ENCODE measurements at places on chromosomes 2 and 18.

DNA sequence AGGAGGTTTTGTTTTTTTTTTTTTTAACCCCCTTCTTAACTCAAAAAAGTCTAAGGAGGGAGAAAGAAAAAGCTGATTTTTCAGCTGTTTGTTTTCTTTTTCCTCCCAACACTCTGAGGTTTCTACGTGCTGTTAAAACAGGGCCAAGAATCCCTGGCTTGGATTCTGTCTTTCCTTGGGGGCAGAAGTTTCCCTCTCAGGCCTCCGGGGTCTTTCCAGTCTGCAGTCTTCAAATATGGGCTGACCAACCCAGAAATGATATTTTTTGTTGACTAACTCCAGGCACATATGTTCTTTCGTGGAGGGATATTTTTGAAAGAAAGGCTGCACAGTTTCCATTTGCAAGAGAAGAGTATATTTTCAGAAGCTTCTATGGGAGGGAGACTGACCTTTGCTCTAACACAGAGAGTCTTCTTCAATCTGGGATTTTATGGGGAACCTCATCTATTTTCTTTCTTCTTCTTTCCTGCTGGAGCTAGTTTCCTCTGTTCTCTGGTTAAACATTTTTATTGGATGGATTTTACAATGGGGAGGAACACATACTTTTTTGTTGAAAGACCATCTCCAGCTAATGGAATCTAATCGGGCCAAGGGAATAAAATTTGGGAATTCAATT lies 93.3 kb upstream of the SPRED2 start:
- no peak for DNase-seq

DNA sequence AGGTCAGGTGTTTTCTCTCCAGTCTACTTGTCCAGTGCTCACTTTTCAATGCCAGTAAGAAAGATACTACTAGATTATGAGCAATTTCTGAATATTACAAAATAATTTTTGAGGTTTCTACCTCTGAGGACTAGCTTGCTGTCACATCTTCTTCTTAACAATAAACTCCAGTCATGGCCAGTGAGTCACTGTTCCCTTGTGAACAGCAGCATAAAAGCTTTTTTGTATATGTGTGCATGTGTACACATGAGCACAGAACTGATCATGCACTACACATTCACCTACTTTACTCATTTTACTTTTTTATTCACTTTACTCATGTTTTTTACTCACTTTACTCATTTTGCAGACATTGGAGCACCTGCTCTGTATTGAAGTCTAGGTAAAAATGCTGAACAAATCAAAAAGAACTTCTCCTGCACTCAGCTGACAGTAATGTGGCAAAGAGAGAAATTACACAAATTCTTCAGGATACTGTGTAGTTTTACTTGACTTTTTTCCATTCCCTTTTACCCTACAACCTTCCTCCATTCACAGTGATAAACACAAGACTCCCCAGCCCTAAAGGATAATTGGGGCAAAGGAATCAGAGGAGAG lies 28.0 kb downstream of the ST6GAL2 start:
- DNase-seq: no peak

DNA sequence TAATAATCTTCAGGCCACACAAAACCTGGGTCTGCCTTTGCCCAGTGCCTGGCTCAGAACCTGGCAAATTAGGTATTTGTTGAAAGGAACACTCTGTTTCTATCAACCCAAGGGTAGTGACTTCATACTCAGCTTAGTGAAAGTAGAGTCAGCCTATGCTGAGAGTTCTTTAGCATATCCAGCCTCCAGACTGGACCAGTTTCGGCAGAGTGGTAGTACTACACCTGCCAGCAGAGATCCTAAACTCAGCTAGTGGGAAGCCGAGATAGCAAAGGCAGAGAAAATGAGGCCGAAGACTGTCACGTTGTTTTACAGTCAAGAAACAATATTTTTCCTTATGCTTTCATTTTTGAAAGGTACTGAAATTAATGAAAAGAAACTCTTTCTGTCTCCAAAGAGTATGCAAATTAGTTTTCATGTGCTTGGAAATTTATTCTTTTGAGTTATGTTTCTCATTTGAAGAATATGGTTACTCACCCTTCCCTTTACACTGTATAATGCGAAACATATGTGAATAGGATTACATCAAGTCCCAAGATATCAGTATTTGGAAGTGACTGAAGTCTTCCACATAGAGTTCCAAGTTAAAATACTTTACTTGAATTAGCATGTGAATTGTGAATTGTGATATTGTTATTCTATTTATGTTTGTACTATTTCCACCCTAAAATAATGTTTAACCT lies 52.2 kb upstream of the UGP2 start:
- no peak for DNase-seq

DNA sequence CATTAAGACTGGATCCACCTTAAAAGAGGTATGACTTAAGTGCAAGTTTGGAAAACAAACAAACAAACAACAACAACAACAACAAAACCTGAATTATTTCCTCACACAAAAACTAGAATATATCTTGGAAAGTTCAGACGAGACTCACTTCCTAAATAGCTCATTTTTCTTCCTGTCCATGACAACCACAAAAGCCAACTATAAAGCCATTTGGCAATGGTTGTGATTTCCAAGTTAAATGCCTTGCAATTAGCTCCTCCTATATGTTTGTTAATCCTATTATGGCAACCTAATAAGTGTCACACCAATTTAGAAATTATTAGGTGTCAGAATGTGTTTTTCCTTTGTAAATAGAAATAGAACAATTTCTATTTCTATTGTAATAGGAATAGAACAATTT lies 91.6 kb upstream of the ARL5A start:
- DNase-seq: no peak

GRCh38 chr2:101349893-101350662 lies 37.2 kb downstream of the CREG2 start:
- DNase-seq: no peak

GRCh38 chr2:119732601-119733164 lies 27.0 kb upstream of the PTPN4 start:
- DNase-seq: no peak

DNA sequence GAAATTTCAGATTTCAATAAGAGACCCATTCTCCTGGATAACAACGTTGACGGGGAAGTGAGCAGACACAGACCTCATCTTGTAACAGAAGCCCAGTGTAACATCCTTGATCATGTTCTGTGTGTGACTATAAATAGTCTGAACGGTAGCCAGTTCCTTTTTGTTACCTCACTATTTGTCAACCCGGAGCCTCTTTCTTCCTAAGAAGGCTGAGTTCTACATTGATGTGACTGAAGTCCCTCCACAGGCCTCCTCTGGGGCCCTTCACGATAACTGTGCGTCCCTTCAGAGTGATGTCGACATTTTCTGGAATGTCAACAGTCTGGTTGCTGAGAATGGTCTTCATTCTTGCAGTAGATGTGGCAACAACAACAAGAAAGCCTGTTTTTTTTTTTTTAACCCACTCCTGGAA lies 6.3 kb upstream of the PLEKHM3 start:
- no peak for DNase-seq

- DNase-seq: peak; percentile 71
Observed at GRCh38 chr2:233414777-233415570, 60.7 kb downstream of the DGKD start.

DNA sequence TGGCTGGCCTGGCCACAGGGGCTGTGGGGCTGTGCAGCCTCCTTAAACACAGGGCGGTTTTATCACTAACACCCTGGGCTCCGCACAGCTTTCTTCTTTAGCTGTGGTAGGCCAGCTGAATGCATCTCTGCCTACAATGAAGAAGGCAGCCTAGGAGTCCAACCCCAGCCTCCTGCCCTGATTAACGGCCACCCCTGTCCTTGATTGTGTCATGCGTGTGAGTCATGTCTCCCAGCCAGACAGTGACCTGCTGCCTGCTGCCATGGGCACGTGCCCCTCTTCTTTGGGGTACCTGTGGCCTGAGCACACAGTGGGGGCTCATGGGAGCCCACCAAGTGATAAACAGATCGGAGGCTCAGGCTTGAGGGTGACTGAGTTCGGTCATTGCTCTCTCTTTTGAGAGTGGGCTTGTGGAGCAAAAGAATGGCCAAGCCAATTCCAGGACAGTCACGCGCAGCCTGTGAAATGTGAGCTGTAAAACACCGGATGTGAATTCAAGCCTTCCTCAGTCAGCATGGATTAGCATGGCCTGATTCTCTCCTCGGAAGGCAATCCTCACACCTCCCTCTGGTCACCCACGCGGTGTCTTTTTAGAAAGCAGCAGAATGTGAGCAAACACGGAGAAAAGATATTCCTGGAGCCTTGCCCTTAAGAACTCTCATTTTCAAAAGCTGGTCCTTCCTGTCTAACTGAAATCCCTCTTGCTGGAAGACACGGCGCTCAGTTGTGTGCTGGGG lies 144.1 kb downstream of the CELF4 start:
- no peak for DNase-seq

DNA sequence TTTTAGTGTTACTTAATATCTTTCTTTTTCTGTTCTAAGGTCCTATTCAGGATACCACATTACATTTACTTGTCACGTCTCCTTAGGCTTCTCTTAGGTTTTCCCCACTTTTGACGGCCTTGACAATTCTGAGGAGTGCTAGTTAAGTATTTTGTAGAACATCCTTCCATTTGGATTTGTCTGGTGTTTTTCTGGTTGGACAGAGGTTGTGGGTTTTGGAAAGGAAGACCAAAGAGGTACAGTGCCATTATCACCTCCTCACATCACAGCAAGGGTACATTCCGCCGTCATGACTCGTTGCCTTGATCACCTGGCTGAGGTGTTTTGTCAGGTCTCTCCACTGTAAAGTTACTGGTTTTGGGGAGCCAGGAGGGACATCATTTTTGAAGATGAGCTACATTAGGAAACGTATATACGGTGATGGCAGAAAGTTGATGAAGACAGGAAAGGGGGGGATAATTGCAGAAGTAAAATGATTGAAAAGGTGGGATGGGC lies 88.4 kb upstream of the TMEM247 start:
- no peak for DNase-seq

DNA sequence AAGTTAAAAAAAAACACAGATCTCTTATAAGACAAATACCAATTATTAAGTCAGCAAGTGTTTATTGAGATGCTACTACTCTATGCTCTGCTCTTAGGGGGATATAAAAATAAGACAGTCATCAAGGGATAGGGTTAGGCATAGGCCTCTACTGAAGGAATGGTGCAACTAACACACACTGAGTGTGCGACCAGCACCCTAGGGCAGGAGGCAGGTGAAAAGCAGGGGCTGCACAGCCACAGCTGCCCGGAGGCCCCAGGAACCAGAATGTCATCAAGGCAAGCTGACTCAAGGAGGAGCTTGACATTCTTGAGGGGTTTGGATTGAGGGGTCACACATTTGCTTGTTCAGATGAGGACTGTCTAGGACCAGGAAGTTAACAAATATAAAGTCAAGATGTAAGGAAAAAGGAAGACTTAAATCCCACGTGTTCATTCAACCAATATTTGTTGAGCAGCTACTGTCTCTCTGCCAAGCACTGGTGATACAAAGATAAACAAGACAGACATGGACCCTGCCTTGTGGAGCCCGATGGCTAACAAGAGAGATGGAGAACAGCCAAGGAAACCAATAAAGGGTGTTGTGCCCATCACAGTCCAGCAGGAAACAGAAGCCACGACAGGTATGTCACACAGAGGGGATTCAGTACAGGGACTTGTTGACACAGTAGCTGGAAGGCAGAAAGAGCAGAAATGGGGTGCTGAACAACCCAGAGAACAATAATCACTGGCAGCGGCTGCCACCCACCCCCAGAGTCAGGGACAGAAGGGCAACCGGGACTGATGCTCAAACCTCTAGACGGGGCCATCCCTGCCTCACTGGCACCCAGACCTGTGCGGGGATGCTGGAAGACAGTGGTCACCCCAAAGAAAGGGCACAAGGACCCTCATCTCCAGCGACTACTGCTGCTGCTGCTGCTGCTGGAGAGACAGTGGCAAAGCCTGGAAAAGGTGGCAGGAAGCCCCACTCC lies 45.8 kb upstream of the MAL start:
- DNase-seq: peak; percentile 17

DNA sequence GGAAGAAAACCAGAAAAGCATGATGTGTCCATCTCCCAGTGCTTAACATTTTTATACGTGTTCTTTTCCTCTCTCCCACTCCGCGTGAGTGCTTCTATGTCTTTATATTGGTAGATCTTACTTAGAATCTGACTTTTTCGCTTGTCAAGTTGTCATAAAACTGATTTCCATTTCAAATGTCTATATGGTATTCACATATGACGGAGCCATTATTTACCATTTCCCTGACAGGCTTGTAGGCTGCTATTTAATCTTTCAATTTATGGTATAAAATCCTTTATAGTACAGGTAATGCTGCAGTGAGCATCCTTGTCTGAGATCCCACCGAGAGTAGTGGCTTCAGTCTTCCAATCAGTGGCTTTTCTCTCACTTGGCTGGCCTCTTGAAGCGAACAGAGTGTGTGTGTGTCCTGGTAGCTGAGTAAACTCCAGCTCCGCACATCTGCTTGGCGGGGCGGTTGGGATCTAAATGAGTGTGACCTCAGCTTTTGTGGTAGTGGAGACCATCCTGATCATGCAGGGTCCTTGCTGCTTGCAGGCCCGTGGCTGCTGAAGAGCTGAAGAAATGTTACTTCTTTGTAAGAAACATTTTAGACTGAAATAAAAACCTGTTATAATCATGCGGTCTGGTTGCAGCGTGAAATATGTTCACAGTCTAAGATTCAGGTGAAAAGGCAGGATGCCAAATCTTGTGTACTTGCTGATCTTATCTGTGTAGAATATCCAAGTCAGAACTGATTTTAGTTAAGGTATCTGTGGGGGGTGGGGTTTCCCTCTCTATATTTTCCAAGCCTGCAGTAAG lies 40.2 kb downstream of the INPP4A start:
- no peak for DNase-seq

DNA sequence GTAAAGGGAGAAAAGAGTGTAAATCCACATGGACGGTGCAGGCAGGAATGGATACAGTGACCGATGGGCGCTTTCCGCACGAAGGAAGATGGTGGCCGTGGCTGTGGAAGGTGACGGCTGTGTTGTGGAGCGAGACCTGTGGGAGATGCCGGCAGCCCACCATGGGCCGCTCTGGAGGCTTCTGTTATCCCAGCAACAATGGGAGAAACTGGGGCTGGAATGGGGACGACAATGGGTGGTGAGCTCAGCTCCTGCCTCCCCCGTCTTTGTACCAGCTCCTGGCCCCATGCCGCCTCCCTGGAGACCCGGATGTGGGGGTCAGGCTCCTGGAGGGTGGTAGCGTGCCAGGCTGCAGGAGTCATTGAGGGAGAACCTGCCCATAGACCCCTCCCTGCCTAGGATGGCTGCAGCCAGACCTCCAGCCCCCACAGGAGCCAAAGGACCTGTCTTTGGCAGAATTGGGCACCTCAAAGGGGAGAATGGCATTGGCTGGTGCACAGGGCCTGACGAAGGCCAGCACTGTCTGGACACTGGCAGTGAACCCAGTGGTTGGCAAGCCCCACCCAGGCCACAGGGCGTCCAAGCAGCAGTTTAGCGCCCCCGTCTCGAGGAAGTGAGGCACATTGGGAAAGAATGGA lies 72.6 kb downstream of the SLC66A2 start:
- no peak for DNase-seq

DNA sequence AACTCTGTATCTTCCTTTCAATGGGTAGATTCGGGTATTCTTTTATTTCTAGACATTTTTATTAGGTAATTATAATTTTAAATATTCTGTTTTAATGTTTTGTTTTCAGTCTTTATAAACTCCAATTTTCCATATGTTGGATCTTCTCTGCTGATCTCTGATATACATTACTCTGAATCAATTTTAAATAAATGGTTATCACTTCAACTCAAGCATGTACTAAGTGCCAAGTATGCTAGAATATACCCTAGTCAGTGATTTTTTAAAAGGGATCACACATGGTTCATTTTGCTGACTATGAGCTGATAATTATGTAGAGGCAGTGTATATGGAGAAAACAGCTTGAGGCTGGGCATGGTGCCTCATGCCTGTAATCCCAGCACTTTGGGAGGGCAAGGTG lies 41.7 kb upstream of the NCOA1 start:
- no peak for DNase-seq

Data from NCI-H2029 (cell line).